ENCODE measurements at places on chromosomes 5 and 9.

- no peak for DNase-seq
Measured at GRCh38 chr9:72355153-72355552, 9.9 kb downstream of the ZFAND5 start.

GRCh38 chr9:84140535-84141101 is 160.0 kb downstream of the RMI1 start:
- no peak for DNase-seq

GRCh38 chr9:123371228-123371584 is 15.2 kb downstream of the CRB2 start:
- DNase-seq: no peak

GRCh38 chr9:90724880-90725279 is 76.7 kb upstream of the SYK start:
- no peak for DNase-seq

- no peak for DNase-seq
Measured at GRCh38 chr9:115808108-115808507, 345.5 kb upstream of the PAPPA start.

GRCh38 chr9:72856972-72857623 is 95.8 kb downstream of the ALDH1A1 start:
- peak; percentile 43 for DNase-seq

- DNase-seq: no peak
Measured at GRCh38 chr5:43875741-43876140, 272.8 kb downstream of the NNT start.

- DNase-seq: no peak
Measured at GRCh38 chr5:132749506-132749905, 2.3 kb downstream of the CCNI2 start.

DNA sequence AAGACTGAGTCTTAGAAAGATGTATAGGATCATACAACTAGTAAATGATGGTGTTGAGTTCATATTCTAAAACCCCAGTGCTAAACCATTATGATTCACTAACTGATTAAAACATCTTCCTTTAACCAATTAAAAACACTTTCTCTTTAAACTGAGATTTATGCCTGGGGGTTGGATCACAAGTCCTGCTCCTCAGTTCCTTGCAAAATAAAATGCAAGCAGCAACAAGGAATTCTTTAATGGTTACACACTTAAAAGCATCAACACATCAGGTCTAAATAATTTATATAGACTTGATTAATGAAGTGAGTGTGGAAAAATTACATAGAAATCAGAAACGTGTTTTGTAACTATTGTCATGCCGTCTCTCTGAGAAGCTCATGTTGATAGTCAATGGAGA is 189.2 kb downstream of the TARS1 start:
- DNase-seq: no peak

- DNase-seq: no peak
Measured at GRCh38 chr9:128191406-128192046, at the start of gene CIZ1. CIZ1 (minus strand) TSS chr9:128191572; CDS start chr9:128190857, 715 bp downstream.

- no peak for DNase-seq
Measured at GRCh38 chr9:14768405-14769229, 46.1 kb upstream of the CER1 start.

- DNase-seq: no peak
Measured at GRCh38 chr9:21607576-21607975, 125.5 kb upstream of the IFNE start.

DNA sequence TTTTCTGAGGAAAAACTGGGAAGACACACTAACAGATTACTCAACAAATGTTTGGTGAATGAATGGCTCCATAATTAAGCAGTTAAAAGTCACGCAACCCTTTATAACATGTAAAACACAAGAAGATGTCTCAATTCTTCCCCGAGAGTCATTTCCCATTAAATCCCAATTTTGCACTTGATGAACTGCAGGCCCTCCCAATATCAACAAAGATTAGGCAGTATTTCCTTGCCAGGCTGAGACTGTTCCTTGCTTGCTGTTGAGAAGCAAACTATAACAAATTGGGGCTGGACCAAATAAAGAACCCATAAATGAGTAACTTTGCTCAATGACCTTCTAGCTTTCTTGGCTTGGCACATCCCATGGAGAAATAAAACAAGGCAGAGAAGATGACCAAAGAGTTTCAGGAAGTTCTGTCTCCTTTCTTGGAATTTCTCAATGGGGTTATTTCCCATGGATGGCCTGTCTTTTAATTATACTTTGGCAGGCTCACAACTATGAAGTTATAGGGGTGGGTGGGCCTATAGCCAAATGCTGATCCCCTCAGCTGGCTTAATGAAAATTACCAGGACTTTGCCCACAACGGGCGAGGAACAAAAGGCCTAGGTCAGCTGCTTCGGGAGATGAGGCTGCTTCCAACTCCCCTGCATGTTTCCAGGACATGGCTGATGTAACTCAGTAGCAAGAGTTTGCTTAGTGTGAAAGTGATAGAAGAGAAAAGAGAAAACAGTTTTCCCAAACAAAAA is 243.1 kb upstream of the RFX3 start:
- DNase-seq: no peak

DNA sequence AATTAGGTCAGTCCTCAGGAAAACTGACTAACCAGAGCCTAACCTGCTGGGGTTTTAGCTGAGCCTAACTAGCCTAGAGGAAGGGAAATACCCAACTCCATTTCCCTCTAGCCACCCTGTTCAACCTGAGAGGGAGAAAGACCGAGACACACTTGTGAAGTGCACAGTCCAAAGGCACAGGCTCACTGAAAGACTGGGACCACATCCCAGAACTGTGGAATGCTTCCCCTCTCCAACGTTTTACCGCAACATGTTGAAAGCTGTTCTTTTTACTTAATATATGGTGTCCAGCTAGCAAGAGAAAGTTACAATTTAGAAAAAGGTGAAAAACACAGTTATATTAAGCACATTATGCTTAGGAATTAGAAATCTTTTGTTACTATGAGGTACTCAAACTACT is 76.8 kb upstream of the SIMC1 start:
- no peak for DNase-seq

DNA sequence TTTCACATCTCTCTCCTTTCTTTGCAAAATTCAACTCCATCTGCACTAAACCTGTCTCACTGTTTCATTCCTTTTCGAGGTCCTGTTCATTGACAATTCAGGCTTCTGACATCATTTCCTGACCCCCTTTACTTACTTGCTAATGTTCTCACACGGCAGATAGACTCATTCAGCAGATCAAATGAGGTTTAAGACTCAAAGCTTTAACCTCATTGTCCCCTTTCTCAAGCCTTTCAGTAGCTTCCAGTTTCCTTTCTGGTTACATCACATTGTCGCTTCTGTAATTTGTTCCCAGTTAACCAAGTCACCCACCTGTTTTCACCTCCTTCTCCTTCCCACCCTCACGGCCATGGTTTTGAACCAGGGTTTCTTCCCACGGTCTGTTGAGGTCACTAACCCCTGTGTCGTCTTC is 143.4 kb upstream of the OTULINL start:
- peak; percentile 14 for DNase-seq

- DNase-seq: no peak
Measured at GRCh38 chr5:122532035-122532434, 220.0 kb downstream of the SNCAIP start.

DNA sequence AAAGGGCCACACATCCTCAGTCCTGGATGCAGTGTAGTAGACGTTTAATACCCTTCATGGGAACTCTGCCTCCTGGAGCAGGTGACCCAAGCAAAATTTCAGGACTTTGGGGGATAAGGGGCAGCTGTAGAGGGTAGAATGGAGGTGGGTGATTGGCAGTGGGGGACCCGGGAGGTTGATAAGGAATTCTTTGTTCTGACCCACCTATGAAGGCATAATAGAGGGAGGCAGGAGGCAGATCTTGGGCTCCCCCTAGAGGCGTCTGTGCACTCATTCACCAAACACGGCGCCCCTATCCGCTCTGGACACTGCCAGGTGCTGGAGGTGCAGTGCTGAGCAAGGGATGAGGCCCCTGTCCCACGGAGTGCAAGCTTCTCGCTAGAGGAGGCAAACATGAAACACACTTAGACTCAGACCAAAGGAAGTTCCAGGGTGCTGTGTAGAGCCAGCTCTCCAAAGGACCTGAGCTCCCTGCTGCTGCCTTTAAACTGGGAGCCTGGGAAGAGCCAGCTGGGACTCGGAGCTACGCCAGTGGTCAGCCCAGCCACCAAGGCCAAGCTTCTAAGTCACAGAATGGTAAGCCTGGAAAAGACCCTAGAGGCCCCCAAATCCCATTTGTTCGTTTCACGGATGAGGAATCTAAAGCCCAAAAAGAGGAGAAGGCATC is 7.7 kb downstream of the IL17B start:
- DNase-seq: no peak

- no peak for DNase-seq
Measured at GRCh38 chr9:16530669-16531642, 339.5 kb downstream of the BNC2 start.

DNA sequence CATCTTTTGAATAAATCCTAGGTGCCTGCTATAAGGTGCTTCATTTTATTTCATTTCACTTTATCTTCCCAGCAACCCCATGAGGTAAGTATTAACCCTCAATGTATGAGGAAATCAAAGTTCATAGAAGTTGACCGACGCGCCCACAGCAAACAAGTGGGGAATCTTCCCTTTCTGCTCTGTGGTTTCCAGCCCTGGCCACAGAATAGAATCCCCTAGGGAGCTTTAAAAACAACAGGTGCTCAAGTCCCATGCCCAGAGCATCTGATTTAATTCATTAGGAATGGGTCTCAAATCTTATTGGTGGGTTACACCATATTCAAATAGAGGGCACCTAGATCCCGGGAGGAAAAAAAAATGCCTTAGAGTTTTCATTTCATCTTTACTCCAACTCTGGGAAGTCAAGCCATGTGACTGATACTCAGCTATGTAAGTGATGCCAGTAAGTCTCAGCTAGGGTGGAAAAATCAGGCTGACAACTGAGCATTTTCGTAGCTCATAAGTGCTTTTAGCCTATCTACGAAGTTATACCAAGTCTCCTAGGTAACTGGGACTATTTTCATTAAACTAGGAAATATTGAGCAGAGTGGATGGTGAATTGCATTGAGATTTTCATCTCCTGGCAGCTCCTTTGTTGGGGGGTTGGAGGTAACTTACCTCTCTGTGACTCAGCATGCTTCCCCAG is 353.4 kb upstream of the SLC30A5 start:
- DNase-seq: no peak

DNA sequence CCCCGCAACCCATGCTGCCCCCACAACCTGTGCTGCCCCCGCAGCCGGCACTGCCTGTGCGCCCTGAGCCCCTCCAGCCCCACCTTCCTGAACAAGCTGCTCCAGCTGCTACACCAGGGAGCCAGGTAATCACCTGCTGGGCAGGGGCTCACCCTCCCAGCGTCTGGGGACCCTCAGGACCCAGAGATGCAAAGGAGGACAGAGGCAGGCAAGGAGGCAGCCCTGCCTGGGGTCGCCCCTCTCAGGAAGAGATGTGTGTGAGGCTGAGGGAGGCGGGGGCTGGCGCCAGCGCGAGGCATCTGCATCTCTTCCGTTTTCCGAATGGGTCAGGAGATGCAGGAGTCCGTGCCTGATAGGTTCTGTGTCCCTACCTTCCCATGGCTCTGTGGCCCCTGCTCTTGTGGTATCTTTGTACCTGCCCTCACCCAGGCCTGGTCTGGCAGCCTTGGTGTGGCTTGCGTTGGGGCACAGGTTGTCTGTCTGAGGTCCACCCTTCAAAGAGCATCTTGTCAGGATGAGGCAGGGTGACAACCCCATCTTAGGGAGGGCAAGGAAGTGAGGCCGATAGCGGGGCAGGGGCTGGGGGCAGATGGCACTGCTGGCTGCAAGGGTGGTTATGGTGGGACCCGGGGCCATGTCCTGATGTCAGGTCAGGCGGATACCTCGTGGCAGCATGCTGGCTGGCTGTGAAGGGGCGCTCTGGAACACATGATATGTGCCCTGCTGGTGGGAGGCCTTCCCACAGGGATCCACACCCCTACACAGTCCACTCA is 75.7 kb downstream of the WNK2 start:
- DNase-seq: peak; percentile 74

DNA sequence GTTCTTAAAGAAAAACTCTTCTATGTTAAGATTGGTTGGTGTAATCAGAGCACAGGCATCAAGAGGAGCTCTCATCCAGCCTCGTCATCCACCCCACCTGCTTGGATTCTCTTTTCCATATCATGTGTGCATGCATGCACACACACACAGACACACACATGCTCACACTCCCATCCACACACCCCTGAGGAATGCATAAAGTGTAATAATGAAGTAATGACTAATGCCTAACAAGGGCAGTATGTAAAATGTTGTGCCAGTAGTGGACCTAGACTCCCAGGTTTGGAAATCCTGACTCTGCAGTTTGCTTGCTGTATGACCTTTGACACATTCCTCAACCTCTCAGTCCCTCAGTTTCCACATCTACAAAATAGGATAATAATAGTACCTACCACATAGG is 280.0 kb upstream of the ANKRD55 start:
- DNase-seq: no peak

- no peak for DNase-seq
Measured at GRCh38 chr9:12715268-12715667, 22.1 kb downstream of the TYRP1 start.

DNA sequence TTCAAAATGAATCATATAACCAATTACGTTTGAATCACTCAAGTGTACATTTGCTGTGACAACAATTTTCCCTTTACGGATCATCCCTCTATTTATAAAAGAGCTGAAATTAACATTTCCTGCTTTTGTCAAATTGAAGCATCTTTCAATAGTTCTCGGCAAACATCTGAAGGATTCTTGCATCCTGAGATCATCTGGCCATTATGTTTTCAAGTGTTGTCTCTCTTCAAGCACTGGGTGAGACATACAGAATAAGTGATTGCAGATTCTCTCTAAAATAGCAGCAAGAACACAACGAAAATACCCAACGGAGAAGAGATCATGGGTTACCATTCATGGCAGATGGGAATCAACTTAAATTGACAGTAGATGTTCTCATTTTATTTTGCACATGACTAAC is 283.4 kb upstream of the GRAMD2B start:
- DNase-seq: no peak

Measured in lower leg skin (tissue), 4 donors.